ENCODE measurements at places on chromosomes 4 and X.

- DNase-seq: no peak
These were observed 17.7 kb upstream of the MGST2 start for GRCh38 chr4:139647952-139648351.

- DNase-seq: no peak
These were observed at the start of gene SLC10A6 for GRCh38 chr4:86848732-86849619. Gene SLC10A6, minus strand, starts transcription at chr4:86849384. Its CDS starts 269 bp downstream, at chr4:86849115.

DNA sequence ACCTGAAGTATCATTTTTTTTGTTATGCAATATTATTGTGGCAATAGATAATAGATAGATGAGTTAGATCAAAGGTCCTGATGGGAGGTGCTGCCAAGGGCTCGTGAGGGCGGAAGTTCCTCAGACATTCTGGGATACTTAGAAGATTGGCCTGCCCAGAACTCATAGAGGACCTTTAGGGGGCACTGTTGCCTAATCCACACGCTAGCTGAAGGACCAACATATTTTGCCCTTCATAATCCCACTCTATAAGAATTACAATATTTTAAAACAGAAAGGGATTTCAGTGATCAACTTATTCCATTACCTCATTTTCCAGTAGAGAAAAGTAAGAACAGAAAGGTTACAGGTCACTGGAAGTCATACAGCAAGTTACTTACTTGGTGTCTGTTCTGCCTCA lies 22.9 kb upstream of the COX7B2 start:
- DNase-seq: no peak

- peak; percentile 91 for DNase-seq
These were observed at the start of gene PRICKLE3 for GRCh38 chrX:49186125-49187027. Gene PRICKLE3, minus strand, starts transcription at chrX:49186373. Its CDS starts 76 bp downstream, at chrX:49186297.

DNA sequence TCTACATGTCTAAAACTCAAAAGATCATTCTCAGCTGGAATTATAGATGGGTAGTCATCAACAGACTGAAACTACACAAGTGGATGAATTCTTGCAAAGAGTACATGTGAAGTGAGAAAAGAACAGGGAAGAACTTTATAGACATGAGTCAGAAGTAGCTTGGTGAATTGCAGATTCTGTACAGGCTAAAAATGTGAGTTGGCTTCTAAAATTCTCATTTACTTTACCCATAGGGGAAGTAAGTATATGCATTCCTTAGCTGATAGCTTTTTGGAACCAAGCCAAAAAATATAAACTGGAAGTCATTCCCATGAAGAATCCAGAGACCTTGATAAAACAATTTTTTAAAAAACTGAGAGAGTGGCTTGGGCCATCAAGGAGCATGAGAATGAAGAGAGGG lies 584.2 kb upstream of the FTHL17 start:
- no peak for DNase-seq

GRCh38 chr4:81625422-81626417 lies 154.0 kb upstream of the RASGEF1B start:
- no peak for DNase-seq

- DNase-seq: no peak
These were observed 28.2 kb upstream of the ATRX start for GRCh38 chrX:77814210-77814609.

All from HuH-7.5 (cell line).